ENCODE measurements at places on chromosomes 11 and 22.

- DNase-seq: no peak
Measured at GRCh38 chr11:11735586-11735985, 106.2 kb upstream of the USP47 start.

DNA sequence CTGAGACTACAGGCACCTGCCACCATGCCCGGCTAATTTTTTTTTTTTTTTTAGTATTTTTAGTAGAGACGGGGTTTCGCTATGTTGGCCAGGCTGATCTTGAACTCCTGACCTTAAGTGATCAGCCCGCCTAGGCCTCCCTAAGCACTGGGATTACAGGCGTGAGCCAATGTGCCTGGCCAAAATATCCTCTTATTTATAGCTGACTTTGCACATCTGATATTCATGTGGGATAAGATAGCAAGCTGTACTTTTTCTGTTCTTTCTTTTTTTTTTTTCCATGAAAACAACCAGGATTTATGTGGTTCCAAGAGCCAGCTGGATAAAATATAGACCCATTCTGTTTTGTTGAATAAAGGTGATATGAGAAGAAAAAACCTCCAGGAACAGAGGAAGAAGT, 12.1 kb upstream of the XBP1 start:
- no peak for DNase-seq

DNA sequence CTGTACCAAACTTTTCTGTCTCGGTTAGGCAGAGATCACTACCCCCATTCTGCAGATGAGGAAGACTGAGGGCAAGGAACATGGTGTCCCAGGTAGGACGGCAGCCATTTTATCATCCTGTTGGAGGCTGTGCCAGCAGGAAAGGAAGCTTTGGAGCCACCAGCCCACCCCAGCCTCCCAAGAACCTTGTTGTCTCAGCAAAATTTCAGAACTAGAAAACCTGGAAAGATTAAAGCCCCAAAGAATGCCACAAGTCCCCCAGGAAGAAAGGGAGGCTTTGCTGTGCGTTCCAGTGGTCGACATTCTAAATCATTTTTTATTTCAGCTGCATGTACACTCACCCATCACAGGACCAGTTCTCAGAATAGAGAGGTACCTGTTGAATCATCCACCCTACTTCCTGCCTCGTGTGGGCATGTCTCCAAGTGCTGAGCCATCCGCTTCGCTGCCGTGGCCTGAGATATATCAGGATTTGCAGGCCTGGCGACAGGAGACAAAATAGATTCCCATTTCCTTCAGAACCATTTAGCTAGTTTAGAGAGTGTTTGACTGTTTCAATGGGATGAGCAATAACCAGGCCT, 13.0 kb upstream of the EIF3D start:
- peak; percentile 78 for DNase-seq

DNA sequence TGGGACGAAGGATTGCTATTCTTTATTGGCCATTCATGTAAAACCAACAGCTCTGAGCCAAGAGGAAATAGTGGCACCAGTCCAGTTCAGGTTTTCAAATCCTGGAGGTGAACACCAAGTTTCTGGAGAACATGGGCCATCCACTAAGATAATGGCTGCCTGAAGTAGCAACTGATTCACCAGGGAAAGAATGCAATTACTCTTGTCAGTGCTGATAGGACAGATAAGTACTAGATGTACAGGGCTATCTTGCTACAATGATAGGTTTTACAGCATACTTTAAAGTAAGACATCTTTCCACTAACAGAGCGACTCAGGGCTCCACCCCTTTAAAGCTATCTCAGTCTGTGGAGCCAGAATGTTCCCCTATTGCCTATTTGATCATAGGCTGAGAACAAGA, 36.8 kb upstream of the APOA1 start:
- DNase-seq: peak; percentile 28

DNA sequence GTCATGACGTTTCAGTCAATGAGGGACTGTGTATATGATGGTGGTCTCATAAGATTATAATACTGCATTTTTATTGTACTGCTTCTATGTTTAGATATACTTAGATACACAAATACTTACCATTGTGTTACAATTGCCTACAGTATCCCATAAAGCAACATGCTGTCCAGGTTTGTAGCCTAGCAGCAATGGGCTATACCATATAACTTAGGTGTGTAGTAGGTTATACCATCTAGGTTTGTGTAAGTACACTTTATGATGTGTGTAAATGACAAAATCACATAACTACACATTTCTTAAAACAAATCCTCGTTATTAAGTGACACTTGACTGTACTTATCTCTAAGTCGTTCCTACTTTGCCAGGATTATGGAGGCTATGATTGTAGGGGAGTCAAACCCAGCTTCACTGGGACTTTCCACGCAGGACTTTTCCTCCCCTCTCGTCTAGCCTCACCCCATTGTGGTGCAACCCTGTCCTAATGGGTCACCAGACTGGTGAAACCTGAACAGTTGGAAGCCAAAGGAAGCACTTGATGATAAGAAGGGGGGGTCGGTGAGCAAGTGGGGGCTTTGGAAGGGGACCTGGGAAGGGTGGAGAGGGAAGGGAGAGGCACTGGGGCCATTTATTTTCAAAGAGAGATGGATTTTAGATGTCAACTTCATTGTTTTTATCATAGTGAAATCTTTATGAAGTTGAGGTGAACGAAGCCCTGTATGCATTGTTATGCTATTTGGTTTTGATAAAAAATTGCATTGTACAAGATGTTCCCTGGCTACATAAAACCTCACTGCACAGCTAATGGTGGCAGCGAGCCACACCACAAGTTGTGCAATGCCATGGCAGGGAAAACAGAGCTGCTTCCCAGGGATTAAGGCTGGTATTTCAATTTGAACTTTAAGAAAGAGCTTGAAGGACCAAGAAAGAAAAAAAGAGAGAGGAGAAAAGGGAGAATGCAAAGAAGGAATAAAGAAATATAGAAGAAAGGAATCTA, 129.1 kb downstream of the EHF start:
- DNase-seq: peak; percentile 82

- peak; percentile 79 for DNase-seq
Measured at GRCh38 chr11:79055856-79056631, 384.8 kb downstream of the TENM4 start.

- no peak for DNase-seq
Measured at GRCh38 chr11:111449696-111450479, 62.3 kb downstream of the BTG4 start.

DNA sequence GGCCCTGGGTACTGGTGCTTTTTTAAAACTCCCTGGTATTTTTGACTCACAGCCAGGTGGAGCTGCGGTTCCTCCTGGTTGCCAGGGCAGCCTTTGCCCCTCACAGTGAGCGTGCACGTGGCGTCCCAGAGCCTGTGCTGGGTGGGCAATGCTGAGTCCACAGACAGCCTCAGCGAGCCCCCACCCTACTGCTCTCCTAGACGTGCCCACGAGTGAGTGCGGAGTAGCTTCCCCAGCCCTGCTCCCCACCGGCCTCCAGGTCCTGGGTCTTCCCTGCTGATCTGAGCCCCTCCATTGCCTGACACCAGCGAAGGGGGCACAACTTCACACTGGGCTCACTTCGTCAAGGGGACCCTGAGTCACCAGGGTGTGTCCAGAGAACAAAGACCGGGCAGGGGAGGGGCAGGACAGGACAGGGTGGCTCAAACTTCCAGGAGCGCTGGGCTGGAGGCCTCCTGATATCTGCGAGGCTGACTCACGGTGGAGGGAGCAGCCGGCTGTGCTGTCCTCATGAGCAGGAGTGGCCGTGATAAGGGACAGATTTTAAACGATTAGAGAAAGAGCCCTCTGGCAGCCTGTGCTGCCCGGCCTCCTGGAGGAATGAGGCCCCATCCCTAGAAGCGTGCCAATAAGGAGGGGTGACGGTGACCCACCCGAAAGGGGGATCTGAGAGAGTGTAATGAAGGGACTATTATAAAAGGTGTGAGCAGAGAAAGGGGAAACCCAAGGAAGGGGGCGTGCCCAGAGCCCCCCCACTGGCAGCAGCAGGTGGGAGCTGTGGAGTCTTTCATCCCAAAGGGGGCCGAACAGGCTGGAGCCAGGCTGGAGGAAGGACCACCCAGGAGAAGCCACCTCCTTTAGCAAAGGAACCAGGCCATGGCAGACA, 129.3 kb upstream of the FGF3 start:
- DNase-seq: no peak

GRCh38 chr11:102564110-102564509, 33.6 kb upstream of the MMP7 start:
- DNase-seq: peak; percentile 65

- peak; percentile 64 for DNase-seq
Measured at GRCh38 chr11:95154514-95154913, 64.9 kb downstream of the ENDOD1 start.

- peak; percentile 17 for DNase-seq
Measured at GRCh38 chr11:16738947-16739815, 734 bp downstream of the C11orf58 start.

- DNase-seq: no peak
Measured at GRCh38 chr22:30048681-30049080, 31.6 kb upstream of the HORMAD2 start.

- DNase-seq: no peak
Measured at GRCh38 chr22:48929276-48929790, 898.3 kb downstream of the BRD1 start.

GRCh38 chr22:20128619-20128901, 3.0 kb upstream of the ZDHHC8 start:
- DNase-seq: no peak

DNA sequence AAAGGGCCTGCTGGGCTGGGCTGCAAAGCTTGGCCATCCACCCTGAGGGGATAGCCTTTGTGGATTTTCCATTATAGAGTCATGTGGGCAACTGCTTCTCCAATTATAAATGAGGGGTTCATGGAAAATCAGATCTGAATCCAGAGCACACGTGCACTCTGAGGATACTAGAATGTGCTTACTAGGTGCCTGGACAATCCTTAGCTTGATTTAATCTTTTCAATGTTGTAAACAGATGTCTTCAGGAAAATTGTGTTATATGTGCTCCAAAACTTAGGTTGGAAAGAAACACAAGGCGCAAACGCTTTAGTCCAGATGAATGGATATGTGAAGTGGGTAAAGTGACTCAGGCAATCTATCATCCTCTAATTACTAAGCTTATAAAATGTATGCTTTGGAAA, 92.0 kb downstream of the SLC17A6 start:
- no peak for DNase-seq

DNA sequence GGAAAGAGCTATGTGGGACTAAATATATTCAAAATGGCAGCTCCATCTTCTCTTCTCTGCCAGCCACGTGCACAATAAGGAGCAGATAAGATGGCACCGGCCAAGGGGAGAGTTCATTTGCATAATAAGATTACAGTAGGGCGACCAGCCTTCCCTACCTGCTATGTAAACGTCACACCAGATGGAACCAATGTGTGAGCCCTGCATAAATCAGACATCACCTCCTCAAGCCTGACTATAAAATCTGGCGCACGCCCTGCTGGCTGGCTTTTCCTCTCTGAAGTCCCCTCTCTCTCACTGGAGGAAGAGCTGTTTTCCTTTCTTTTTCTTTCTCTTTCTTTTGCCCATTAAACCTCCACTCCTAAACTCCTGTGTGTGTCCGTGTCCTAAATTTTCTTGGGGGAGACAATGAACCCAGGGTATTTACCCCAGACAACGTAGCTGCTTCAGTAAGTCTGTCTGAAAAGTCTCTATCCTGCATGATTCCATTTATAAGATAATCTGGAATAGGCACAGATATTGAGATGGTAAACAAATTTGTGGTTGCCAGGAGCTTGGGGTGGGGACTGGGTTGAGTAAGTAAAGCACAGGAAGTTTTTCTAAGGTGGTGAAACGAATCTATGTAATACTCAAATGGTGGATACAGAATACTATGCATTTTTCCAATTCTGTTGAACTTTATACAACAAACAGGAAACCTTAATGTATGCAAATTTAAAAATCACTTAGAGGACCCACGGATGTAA, 670.0 kb upstream of the KIRREL3 start:
- no peak for DNase-seq

DNA sequence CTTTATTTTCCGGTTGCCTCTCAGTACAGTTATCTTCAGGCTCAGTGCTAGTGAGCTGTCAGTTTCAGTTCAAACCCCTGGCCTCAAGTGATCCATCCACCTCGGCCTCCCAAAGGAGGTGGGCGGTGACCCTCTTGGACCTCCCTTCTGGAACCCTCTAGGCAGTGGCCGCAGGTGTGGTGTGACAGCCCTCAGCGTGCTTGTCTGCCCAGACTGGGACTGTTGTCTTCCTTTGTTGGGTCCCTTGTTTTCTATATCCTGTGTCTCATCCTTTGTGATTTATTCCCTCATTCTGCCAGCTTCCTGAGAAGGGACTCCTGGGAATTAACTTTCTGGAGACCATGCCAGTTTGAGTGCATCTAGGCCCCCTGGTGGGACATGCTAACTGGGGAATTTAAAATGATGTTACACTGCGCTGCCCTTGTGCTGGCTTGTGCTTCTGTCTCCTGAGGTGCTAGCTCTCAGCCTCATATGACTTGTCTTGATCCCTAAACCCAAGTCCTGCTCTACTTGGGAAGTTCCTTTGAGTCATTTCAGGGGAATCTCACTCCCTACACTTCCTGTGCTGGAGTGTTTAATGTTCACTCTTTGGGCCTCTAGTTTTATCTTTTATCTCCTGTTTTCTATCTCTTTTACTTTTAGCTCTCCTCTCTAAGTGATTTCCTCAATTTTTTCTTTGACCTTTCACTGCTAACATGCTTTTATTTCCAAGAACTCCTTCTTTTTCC, 19.4 kb downstream of the MED15 start:
- peak; percentile 56 for DNase-seq

DNA sequence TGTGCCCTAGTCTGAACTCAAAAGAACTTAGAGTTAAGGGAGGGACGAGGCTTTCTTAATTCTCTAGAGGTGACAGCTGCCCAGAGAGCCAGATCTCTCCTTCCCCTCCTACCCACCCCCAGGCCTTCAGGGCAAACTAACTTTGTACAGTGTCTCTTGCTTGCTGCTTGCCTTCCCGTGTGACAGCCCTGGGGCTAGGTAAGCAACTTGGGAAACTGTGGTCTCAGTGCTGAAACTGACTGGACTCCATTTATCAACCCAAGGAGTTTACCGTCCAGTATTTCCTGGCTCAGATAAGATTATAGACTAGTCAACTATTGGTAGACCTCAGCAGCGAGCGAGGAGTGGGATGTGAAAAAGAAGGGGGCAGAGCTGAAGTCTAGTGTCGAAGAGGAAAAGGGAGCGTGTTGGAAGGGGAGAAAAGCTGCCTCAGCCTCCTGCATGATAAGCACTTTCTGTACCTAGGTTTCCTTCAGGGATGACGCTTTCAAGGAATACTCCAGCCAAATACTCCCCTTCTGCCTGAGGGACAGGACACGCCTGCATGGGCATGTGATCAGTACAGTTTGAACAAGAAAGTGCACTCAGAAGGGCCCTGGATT, 43.3 kb upstream of the WEE1 start:
- no peak for DNase-seq

GRCh38 chr11:72624496-72625201, 49.6 kb downstream of the PDE2A start:
- no peak for DNase-seq

- no peak for DNase-seq
Measured at GRCh38 chr11:67270256-67271204, 4.3 kb downstream of the GRK2 start.

DNA sequence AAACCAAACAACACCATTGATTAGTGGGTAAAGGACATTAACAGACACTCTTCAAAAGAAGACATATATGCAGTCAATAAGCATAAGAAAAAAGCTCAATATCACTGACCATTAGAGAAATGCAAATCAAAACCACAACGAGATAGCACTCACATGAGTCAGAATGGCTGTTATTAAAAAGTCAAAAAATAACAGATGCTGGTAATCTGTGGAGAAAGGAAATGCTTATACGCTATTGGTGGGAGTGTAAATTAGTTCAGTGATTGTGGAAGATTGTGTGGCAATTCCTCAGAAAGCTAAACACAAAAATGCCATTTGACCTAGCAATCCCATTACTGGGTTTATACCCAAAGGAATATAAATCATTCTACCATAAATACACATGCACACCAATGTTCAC, 182.6 kb downstream of the TRPC6 start:
- DNase-seq: no peak

Data from GM03348 (cell line).